GM23338 (cell line): ENCODE measurements at places on chromosomes 3 and 15. TPM values are rescaled to one million over a fixed set of nuclear protein-coding genes. Genes with fewer than 3 reads are reported as not detected.

Gene TLR9
- total RNA-seq: not detected in 2 replicates

Gene EXD1
- total RNA-seq: 0.07 TPM in 1 of 2 replicates, not detected in the other

Gene RTP3
- total RNA-seq: 0.97 TPM in 1 of 2 replicates, not detected in the other

Gene SOX14
- 0.23 TPM in 1 of 2 replicates, not detected in the other for total RNA-seq

Gene SERINC4
- total RNA-seq: not detected in 2 replicates
